Astrocyte of the spinal cord (primary cell): ENCODE measurements at places on chromosomes 4 and X.

- DNase-seq = peak; percentile 14
Measured at GRCh38 chr4:75705198-75705977, 19.0 kb upstream of the USO1 start.

DNA sequence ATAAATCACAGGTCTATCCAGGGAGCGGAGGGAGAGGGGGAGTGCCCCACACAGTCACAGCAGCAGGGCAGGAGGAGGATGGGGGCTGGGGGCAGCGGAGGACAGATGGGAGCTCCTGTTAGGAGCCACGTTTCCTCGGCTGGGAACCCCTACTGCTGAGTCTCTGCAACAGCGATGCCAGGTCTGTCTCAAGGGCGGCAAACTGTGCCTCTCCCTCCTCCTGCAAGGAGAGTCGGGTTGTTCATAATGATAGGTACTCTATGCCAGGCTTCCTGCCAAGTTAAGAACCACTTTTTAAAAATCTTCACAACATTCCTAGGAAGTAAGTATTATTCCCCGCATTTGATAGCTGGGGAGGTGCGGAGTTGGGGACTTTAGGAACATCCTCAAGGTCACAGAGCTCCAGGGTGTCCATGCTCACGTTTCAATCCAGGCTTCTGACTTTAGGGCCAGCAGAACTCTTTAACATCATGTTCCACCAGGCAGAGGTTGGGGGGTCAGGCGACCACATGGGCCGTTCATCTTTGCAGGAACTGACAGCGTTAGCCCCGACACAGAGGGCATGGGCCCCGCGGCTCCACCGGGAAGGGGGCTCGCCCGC lies 98.3 kb upstream of the MAML3 start:
- DNase-seq = no peak

DNA sequence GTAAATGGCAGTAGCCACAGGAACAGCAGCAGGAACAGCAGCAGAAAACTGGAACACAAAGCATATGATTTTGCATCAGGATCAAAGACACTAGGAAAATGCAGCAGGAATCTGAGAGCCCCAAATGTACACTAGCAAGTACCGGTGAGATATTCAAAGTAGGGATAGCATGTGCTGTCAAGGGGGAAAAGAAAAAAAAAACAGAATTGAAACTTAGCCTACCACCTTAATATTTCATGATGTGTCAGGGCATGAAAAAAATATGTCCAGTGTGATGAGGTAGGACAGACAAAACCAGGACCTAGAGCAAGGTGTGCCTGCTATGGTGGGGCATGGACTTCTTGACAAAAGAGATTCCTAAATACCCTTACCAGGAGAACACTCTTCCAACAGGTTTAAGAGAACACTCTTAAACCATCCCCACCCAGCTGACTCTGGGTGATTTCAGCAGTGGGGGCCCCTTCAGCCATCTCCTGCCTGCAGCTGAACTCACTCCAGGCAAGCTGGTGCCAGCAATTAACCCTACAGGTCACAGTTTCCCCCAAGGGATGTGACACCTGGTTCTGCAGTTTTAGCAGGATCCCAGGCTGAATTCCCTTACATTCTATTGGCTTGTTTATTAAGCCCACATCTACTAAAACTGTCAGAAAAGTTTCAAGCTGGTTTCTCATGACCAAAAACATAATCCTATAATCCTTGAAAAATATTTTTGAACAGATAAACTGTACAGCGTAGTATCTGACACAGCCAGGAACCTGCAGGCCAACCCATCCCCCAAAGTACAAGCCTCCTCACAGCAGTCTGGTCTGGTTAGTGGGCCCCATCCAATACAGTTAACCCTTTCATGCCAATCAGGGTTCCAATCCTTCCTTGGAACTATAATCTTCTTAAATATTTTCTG lies 62.9 kb upstream of the FMR1 start:
- no peak for DNase-seq

DNA sequence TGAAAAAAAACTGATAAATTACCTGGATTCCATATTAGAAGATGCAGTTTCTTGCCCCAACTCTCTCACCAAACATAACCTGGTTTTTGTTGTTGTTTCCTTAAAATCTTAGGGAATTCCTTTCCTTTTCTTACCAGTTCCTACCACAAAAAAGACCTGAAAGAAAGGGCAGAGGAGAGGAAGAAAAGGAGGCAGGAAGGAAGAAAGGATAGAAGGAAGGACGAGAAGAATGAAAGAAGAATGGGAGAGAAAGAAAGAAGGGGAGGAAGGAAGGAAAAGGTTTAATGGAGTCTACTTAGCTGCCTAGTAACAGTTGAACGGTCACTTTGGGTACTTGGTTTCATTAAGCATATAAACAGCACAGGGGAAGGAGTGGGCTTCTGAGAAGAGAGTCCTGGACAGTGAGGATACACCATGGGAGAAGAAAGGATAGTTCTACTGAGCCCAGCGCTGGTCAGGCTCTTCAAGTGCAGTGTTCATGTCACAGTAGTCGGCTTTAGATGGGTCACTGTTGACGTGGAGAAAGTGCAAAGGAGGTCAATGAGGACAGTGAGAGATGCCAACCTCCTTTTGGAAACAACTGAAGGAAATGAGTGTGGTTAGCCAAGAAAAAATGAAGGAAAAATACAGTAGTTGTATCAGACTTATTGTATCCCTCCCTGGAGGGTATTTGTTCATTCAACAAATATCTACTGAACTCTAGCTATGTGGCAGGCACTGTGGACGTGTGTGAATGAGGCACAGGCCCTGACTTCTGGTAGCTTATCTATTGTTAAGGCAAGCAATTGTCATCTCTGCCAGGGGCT lies 1.1 kb upstream of the CHIC2 start:
- no peak for DNase-seq

GRCh38 chrX:21757960-21758359 lies at the start of gene SMPX:
TSS of gene SMPX (minus strand) at chrX:21758116. CDS start at chrX:21754290, 3,826 bp downstream.
- no peak for DNase-seq

DNA sequence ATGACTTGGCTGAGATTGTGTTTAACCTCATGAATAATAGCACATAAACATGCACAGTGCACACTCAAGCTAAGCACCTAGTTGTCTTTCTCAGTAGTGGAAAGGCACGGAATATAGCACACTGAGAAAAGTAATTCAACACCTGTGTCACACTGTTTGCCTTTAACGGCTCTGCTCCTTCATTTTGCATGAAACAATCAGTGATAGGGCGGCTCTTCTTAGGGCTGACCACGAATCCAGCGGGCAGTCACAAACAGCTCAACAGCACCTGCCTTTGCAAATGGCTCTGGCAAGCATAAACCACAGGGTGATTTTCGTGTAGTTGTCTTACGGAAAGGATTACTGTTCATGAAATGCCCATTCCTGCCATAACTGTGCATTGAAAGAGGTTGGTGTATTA lies 954.0 kb upstream of the TENM3 start:
- no peak for DNase-seq

DNA sequence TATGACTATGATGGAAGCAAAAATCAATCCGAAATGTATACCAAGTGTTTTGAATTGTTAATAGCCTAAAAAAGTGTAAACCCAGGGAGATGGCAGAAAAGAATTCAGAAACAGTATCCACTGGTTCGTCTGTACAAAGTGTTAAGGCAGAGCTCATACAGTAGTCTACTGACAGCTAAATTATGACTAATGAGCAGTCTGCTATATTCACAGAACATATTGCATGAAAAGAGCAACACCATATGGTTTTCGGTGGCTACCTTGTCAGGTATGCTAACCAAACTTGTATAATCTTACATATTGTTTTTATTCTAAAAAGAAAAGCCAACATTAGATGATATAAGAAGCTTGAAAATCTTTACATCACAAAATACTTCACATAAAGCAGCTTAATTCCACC lies 18.5 kb downstream of the EPHA5 start:
- DNase-seq = no peak

DNA sequence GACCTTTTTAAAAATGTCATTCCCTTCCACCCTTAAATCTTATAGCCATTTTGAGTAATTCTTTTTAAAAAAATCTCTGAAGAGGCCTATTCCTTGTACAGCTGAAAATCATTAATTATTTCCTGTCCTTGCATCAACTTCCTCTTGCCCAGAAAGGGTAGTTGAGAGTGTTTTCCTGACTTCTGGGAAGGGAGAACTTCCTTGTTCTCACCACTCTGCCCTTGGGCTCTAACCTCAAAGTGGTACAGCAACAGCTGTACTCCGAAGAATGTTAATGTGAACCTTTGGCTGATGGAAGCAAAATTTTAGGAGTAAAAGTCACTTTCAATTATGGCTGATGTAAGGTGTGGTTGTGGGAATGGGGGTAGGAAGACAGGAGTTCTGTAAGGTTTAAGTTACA lies 15.1 kb upstream of the FABP2 start:
- DNase-seq = no peak

GRCh38 chr4:110950731-110951130 lies 327.9 kb upstream of the PITX2 start:
- DNase-seq = no peak

- DNase-seq = no peak
Measured at GRCh38 chr4:6474053-6474568, 1.7 kb upstream of the PPP2R2C start.

DNA sequence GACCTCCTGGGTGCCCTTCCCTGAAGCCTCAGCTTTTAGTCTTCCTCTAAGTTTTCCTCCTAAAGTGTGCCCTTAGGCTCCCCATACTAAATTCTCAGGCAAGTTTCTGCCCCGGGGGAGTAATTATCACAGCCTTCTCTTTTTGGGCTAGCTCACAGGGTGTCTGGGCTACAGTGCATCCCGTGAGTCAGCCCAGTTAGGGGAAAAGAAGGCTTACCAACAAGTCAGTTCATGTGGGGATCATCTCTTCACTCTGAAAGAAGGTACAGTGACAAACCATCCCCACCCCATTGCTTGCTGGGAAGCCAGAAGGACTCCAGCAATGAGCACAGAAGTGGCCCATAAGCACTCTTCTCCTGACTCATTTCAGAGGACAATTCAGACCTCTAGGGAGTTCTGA lies 134.7 kb upstream of the FAM9C start:
- no peak for DNase-seq

DNA sequence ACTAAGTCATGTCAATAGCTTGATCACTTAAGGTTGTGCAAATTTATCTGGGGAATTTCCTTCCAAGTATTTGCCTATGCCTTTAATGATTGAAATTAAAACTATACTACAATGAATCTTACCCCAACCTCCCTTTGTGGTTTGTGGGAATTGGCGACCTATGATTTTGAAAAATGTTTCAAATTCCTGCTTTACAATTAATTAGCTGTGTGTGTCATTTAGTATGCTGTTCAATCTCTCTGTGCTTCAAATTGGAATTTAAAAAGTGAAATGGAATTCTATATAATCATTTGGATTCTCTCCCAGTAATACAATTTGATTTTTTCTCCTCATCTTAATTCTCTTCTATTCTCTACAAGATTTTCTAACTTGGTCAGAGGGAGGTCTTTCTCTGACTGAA lies 2319.5 kb downstream of the ARAP2 start:
- no peak for DNase-seq

DNA sequence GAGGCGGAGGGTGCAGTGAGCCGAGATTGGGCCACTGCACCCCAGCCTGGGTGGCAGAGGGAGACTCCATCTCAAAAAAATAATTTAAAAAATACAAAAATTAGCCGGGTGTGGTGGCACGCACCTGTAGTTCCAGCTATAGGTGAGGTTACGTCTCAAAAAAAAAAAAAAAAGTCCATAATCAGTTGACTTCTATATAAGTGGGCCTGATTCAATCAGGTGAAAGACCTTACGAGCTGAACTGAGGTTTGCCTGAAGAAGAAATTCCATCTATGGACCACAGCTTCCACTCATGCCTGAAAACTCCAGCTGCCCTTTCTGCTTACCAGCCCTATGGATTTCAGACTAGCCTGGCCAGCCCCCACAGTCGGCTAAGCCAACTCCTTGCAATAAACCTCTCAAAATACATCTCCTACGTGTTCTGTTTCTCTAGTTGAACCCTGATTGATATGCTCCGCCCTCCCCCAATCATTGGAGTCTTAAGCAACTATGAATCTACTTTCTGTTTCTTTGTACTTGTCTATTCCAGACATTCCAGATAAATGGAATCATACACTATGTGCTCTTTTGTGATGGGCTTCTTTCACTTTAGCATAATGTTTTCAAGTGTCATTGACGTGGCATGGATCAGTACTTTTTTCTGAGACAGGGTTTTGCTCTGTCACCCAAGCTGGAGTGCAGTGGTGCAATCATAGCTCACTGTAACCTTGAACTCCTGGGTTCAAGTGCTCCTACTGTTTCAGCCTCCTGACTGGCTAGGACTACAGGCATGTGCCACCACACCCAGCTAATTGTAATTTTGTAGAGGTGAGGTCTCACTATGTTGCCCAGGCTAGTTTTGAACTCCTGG lies 36.6 kb downstream of the SAT1 start:
- peak; percentile 45 for DNase-seq

DNA sequence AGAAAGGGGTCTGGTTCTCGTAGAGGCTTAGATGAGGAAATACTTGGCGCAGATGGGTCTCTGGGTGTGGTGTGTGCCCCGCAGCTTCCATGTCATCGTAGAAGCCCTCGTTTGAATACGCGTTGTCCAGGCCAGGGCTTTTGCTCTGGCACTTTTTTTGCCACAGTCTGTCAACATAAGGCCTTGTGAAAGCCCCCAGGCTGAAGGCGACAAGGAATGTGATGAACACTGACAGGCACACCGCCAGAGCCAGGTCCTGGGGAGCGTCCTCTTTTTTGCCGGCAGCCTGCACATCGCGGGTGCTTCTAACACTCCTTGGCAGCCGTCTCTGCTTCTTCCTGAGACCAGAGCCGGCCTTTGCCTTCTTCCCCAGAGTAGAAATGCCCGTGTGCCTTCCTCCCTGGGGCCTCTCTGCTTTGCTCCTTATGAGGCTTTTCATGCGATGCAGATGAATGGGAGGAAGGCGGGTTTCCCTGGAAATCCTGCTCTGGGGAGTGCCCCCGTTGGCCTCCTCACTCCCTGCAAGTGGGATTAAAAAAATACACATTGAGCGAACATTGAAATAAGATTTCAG lies 24.4 kb downstream of the LRRC66 start:
- no peak for DNase-seq

DNA sequence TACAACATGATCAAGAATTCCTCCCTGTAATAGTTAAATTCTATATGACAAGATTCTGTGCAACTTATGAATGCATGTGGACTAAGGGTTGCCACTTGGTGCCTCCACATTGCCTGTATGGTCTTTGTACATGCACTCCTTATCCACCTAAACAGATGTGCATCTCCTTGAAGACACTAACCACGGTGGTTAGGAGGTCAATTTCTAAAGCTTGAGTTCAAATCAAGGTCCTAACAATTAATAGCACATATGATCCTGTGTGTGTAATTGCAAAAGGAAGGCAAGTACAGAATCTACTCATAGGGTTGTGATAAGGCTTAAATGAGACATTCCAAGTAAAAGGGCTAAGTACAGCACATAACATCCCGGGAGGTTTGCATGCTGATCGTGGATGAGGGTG lies 1.5 kb upstream of the IL21 start:
- DNase-seq = no peak

- no peak for DNase-seq
Measured at GRCh38 chr4:153629776-153630175, 54.3 kb upstream of the TLR2 start.

- no peak for DNase-seq
Measured at GRCh38 chr4:152619556-152619955, 60.2 kb downstream of the TMEM154 start.
